Left cardiac atrium (tissue), 4 donors: ENCODE measurements at places on chromosomes 3 and 15. TPM values are rescaled to one million over a fixed set of nuclear protein-coding genes. Genes with fewer than 3 reads are reported as not detected.

The CD200R1 gene
- 1.1 TPM for total RNA-seq

The FILIP1L gene
- total RNA-seq = 86.6 TPM

The EXD1 gene
- not detected for total RNA-seq

The ITGA11 gene
- total RNA-seq = 22.4 TPM

The MOBP gene
- not detected for total RNA-seq

The CCR8 gene
- total RNA-seq = not detected

The ECE2 gene
- 1.1 TPM for total RNA-seq

The IQCF2 gene
- not detected for total RNA-seq

The RARRES1 gene
- 117 TPM for total RNA-seq

The GOLGA8R gene
- total RNA-seq = 2.3 TPM

The KBTBD12 gene
- 5.1 TPM for total RNA-seq

The DOCK3 gene
- 2.8 TPM for total RNA-seq

The COX5A gene
- 817 TPM for total RNA-seq

The PLSCR2 gene
- not detected for total RNA-seq

The SAMMSON gene
- not detected for total RNA-seq

The GOLGA6L2 gene
- not detected for total RNA-seq

The ASTE1 gene
- total RNA-seq = 3.6 TPM

The CACNA1D gene
- 6.9 TPM for total RNA-seq

The KLF15 gene
- total RNA-seq = 32.4 TPM

The ARNT2 gene
- total RNA-seq = 5.0 TPM

The PRRT3 gene
- total RNA-seq = 0.97 TPM

The SLC9C1 gene
- 0.26 TPM for total RNA-seq

The RBMS3 gene
- total RNA-seq = 53.2 TPM

The HCN4 gene
- total RNA-seq = 7.7 TPM

The CMSS1 gene
- total RNA-seq = 28.7 TPM

The RTP2 gene
- not detected for total RNA-seq

The PXYLP1 gene
- total RNA-seq = 5.6 TPM

The TBCCD1 gene
- total RNA-seq = 7.8 TPM

The FEZF2 gene
- total RNA-seq = not detected

The THSD4 gene
- 39.8 TPM for total RNA-seq

The NCEH1 gene
- 21.4 TPM for total RNA-seq

The CLDN16 gene
- total RNA-seq = 0.15 TPM

The TEX9 gene
- total RNA-seq = 1.1 TPM

The NCKIPSD gene
- total RNA-seq = 27.8 TPM

The CORO2B gene
- total RNA-seq = 8.9 TPM

The PARP3 gene
- 13.2 TPM for total RNA-seq

The UBXN7 gene
- 37.4 TPM for total RNA-seq

The REC114 gene
- total RNA-seq = 1.8 TPM

The EEFSEC gene
- 13.5 TPM for total RNA-seq

The GPR62 gene
- 0.53 TPM for total RNA-seq

The WDR72 gene
- 0.10 TPM for total RNA-seq

The CPNE9 gene
- not detected for total RNA-seq

The SLC28A2 gene
- total RNA-seq = not detected

The FGD5 gene
- total RNA-seq = 28.7 TPM

The BHLHE40 gene
- total RNA-seq = 85.6 TPM

The LTF gene
- total RNA-seq = 2.9 TPM

The GPR156 gene
- 0.29 TPM for total RNA-seq

The CHST2 gene
- 6.7 TPM for total RNA-seq
